Smooth muscle cell of the brain vasculature (primary cell): ENCODE measurements at places on chromosomes 4 and X.

DNA sequence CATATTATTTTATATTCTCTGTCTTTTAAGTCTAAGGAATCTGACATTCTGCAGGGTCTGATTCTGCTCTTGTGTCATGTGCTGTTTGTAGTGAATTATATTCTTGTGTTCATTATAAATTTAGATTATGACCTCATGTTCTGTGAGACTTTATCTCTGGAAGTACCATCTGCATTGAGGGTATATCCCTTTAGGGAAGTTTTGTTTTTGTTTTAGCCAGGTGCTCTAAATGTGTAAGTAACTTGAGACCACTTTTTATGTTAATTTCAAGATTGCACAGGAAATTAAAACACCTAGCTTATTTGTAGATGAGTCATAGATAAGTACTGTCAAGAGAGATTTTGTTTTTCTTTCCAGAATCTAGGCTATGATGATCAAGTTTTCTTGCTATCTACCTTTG is 35.0 kb upstream of the DKK2 start:
- DNase-seq: no peak

- DNase-seq: no peak
Observed at GRCh38 chrX:49312176-49312575, 8.7 kb downstream of the GAGE10 start.

DNA sequence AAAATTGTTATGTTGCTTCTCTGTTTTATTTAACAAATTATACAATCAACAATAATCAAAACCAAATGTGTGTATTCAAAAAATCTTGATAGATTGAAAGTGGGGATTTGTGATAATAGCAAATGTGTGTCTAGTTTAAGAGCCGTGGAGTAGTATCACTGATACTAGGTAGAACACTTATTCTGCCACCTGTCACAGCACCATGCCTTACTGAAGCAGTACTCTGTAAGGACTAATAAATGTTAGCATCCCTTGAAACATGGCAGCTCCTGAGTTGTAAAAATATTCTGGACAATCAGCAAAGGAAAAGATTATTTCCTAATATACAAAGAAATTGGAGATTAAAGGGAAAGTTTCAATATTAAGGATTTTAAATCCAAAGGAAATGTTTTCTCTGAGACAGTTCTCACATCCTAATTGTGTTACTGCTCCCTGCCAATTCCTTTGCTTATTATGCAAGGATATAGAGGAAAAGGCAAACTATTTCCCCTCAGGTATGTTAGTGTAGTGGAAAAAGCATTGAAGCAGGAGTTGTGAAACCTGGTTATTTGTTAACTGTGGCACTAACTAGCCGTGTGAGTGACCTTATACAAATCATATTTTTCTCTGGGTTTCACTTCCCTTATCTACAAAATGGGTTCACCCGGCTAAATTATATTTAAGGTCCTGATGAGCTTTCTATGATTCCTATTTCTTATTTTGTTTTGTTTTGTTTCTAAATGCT is 303.1 kb downstream of the ARHGAP24 start:
- DNase-seq: no peak

DNA sequence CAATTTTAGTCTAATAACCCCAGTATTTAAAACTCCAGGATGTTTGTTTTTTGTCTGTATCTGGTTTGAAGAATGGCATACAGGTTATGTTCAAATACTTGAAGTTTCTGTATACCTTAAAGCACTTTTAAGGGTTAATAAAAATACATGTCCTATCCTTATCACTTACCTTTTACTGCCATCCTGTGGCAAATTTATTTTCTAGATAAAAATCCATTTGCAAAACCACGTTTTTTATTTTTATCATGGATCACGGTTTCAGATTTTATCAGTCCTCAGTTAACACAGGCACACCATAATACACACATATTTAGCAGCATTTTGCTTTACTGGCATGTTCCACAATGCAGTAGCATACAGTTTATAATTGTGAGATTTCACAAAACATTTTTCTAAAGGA is 113.3 kb upstream of the H2AZ1 start:
- no peak for DNase-seq

- no peak for DNase-seq
Observed at GRCh38 chr4:8671712-8672290, 79.2 kb downstream of the CPZ start.

DNA sequence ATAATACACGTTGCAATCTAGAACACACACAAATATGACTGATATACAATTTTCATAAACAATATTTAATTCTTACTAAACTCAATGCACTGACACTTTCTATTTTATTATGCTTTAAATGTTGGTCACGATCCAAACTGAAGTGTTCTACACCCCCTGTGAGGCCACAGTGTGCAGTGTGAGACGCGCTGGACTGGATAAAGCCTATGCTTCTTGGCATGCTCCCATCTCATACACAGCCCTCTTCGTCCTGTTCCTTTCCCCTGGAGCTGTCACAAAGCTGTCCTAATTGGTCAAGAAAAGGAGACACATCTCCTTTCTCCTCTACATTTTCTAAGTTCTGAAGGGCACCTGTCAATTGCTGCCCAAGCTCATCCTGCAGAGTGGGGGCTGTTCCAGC is 72.0 kb downstream of the SCD5 start:
- DNase-seq: no peak

GRCh38 chr4:105088110-105088879 is 58.4 kb upstream of the TET2 start:
- DNase-seq: peak; percentile 39

DNA sequence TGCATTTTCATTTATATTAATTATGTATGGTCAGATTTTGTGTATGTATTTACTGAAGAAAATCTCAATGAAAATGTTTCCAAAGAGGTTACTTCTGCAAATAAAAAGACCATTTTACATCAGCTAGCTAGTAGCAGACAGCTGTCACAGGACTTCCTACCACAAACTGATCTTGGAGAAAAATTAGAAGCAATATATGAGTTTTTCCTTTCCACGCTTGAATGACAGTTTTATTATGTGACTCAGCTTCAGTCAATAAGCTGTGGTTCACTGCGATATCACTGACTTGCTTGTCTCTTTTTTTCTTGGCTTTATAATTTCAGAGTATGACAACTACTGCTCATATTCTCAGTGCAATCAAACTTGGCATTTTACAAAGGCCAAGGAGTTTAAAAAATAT is 787.4 kb upstream of the GALNTL6 start:
- DNase-seq: no peak

GRCh38 chr4:972651-973424 is 531 bp downstream of the DGKQ start:
- DNase-seq: no peak

DNA sequence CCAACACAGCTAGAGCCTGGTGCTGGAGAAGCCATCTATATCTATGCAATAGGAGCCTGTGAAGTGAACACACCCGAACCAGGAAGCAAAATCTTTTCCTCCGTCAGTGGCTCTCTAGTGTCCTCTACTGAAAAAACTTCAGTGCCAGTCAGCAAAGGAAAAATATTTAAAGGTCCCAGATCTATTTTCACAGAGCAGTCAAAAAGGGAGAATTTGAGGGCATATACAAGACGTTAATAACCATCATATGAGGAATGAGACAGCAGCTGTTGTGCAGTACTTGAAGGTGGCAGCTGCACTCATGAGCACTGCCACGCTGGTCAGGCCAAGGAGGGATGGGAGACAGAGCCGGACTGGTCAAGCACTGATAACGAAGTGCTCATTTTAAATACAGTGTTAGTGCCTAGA is 14.4 kb downstream of the MCUB start:
- no peak for DNase-seq

DNA sequence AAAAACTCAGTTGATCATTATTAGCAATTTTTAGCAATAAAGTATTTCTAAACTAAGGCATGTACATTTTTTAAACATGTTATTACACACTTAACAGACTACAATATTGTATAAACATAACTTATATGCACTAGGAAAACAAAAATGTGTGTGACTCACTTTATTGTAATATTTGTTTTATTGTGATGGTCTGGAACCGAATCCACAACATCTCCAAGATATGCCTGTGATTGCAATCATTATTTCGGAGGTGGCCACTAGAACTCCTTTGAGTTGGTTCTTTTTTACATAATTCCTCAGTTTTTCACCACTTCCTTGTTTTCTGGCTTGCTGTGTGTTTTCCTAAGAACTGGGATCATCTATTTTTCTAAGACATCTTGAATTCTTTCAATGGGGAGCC is 53.7 kb downstream of the FBXW7 start:
- no peak for DNase-seq

DNA sequence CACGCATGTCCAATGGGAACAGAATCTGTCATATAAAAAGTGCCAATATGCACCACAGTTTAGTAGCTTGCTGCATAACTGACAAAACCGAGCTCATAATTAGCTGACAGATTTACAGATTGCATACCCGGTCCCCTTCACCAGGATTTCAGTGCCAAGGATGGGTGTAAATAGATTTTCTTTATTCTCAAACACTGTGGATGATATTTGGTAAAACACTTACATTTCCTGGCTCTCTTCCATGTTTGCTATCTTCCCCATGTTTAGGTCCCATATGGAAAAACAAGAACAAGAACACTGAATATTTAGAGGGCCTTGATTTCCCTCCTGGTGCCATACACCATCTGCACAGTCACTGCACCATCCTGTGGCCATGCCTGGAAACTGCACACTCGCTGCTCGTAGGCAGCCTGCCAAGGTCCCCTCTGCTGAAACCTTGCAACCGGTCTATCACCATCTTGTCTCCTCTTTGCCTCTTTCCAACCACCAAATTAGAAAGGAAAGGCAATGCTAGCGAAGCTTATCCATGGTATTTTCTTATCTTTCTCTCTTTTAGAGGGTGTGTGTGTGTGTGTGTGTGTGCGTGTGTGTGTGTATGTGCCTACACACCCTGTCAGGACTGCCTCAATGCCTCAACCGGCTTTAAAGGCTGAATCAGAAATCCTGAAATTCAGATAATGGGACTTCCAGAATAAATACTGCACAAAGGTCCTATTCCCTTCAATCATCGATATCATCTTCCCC is 124.2 kb upstream of the MBNL3 start:
- no peak for DNase-seq

- no peak for DNase-seq
Observed at GRCh38 chr4:110087070-110087708, 111.2 kb downstream of the ELOVL6 start.

- DNase-seq: no peak
Observed at GRCh38 chr4:4254666-4255065, 6.6 kb upstream of the TMEM128 start.

DNA sequence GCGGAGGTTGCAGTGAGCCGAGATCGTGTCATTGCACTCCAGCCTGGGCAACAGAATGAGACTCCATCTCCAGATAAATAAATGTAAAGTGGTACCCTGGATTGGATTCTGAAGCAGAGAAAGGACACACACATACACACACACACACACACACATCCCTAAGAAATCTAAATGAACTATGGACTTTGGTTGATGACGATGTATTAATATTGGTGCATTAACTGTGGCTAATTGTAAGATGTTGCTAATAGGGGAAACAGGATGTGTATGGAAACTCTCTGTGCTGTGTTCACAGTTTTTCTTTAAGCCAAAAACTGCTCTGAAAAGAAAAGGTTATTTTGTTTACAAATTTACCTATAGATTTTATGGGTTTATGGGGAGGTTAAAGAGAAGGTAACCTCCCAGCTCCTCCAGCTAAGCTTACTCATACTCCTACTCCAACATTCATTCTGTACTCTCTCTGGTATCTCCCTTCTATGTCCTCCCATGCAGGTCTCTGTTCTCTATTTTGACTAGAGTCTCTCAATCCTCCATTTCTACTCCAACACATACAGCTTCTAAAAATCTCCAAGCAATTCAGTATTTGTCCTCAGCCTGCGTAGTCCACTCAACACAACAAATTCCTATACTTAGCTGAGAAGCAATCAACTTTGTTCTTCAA is 46.5 kb upstream of the RELL1 start:
- no peak for DNase-seq

- peak; percentile 44 for DNase-seq
Observed at GRCh38 chrX:9708923-9709553, 56.6 kb downstream of the GPR143 start.

GRCh38 chr4:102867278-102868152 is 1.3 kb upstream of the CISD2 start:
- no peak for DNase-seq

GRCh38 chr4:39613093-39613656 is 25.5 kb downstream of the SMIM14 start:
- DNase-seq: no peak

DNA sequence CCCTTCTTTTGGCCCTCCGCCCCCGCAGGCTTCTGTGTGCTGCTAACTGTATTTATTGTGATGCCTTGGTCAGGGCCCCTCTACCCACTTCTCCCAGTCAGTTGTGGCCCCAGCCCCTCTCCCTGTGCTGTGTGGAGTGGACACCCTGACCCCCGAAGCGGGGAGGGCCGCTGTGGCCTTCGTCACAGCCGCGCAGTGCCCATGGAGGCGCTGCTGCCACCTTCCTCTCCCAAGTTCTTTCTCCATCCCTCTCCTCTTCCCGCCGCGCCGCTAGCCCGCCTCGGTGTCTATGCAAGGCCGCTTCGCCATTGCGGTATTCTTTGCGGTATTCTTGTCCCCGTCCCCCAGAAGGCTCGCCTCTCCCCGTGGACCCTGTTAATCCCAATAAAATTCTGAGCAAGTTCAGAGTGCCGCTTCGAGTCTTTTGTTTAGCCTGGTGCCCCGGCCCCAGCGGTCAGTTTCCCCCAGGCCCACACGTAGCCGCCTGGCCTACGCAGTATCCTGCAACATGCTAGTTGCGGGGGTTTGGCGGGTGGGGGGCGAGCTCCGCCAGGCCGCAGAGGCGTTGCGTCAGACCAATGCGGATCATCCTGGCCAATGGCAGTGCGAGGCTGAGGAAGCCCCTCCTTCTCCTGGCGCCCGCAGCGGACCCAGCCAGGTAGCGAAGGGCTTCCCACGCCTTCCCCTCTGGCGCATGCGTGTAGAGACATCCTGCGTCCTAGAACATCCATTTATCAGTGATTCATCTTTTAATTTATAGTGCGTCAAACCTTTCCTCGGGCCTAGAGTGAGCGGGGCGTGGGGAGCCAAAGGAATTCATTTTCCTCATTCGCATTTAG is 5.6 kb upstream of the KANTR start:
- DNase-seq: no peak

DNA sequence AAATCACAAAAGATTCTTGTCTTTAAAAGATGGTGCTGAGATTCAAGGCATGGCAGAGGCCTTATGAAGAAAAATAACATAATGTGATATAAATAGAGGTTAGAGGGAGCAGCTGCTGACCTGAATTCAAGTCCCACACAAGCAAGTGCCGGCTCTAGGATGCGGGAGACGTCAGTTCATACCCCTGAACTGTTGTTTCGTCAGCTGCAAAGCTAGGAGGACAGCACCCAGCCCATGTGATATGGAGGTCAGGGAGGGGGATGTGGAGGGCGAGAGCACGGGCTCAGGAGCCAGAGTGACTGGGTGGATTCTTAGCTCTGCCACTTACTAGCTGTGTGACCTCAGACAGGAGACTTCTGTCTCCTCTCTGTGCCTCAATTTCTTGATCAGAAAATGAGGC is 77.9 kb downstream of the JAKMIP1 start:
- DNase-seq: no peak

GRCh38 chrX:138229718-138230117 is 481.8 kb downstream of the FGF13 start:
- DNase-seq: no peak

GRCh38 chr4:62324215-62324614 is 1124.1 kb downstream of the ADGRL3 start:
- DNase-seq: no peak

GRCh38 chr4:8553991-8554405 is 26.2 kb upstream of the GPR78 start:
- no peak for DNase-seq

- no peak for DNase-seq
Observed at GRCh38 chr4:70979445-70980008, 13.9 kb upstream of the DCK start.
